Effector memory CD4-positive, alpha-beta T cell (primary cell): ENCODE measurements at places on chromosomes 6 and 20.

- H3K27ac ChIP-seq = no peak overlapping the region
- H3K4me3 ChIP-seq = no peak overlapping the region
- no peaks in the 10 kb centered on the region for H3K4me1 ChIP-seq
- no peak for DNase-seq
- no peaks in the 10 kb centered on the region for H3K36me3 ChIP-seq
- no peaks in the 10 kb centered on the region for H3K27me3 ChIP-seq
Observed at GRCh38 chr20:13930281-13930680, 60.1 kb downstream of the SEL1L2 start.

GRCh38 chr20:51036827-51037531 is 14.1 kb upstream of the KCNG1 start:
- peaks cover 4% of the 10 kb centered on the region for H3K27me3 ChIP-seq
- no peak overlapping the region for H3K27ac ChIP-seq
- no peak overlapping the region for H3K4me3 ChIP-seq

- H3K27me3 ChIP-seq = no peaks in the 10 kb centered on the region
- no peak overlapping the region for H3K27ac ChIP-seq
- no peak for DNase-seq
- H3K4me1 ChIP-seq = no peaks in the 10 kb centered on the region
Observed at GRCh38 chr6:98641949-98642719, 192.2 kb upstream of the POU3F2 start.

- no peak overlapping the region for H3K4me3 ChIP-seq
- no peak for DNase-seq
- no peaks in the 10 kb centered on the region for H3K36me3 ChIP-seq
- no peaks in the 10 kb centered on the region for H3K27me3 ChIP-seq
- H3K4me1 ChIP-seq = peaks cover 11% of the 10 kb centered on the region
- no peak overlapping the region for H3K27ac ChIP-seq
Observed at GRCh38 chr6:16681260-16681873, 79.9 kb downstream of the ATXN1 start.

DNA sequence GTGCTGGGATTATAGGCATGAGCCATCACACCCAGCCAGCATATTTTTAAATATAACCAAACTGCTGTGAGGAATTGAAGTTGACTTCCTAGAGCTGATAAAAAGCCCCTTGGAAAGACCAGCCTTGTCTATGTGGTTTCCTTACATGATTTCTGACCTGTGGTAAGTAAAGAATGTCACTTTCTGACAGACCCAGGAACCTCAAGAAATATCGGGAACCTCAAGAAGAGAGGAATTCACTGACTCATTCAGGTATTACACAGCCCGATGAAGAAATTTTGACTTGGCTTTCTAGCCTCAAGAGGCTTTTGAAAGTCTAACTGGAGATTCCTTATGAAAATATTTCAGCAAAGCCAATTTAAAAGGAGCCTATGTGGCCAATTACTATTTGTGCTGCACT is 71.8 kb downstream of the FOXF2 start:
- peaks cover 3% of the 10 kb centered on the region for H3K27me3 ChIP-seq
- DNase-seq = no peak
- H3K27ac ChIP-seq = no peak overlapping the region
- no peak overlapping the region for H3K4me3 ChIP-seq

DNA sequence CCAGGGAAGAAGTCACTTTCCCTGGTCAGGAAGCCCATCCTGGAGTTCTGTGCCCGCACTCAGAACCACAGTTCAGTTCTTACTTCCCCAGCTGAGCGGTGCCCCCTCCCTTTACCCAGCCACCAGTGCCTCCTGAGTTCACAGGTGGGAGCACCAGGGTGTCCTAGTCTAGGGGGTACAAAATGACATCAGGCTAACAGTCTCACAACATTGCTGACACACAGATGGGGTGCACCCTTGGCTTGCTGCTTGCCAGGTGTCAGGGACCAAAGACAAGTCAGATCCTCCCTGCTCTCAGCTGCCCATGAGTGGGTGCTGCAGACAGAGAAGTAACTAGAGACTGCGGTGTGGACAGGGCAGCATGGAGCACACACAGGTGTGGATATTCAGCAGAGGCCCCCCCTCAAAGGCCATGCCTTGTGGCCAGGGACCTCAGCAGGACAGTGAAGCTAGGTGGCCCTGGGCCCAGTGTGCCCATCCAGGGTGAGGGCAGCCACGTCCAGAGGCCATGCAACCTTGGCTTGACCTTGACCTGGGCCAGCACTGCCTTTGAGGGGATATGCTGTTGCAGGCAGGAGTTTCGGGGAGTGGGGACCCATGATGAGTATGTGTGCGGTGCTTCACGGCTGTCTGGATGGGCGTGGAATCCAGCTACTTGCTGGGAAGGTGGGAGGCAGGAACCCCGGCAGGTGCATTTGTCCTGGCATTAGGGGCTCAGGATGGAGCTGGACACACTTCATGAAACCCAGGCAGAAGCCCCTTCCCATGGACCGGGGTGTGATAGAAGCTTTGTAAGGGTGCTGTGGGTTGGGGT is 110.4 kb upstream of the FRMD1 start:
- no peaks in the 10 kb centered on the region for H3K4me1 ChIP-seq
- no peak overlapping the region for H3K27ac ChIP-seq
- no peak for DNase-seq
- no peaks in the 10 kb centered on the region for H3K36me3 ChIP-seq
- H3K4me3 ChIP-seq = no peak overlapping the region

GRCh38 chr6:132115714-132116366 is 164.7 kb upstream of the CCN2 start:
- no peaks in the 10 kb centered on the region for H3K4me1 ChIP-seq
- H3K27me3 ChIP-seq = no peaks in the 10 kb centered on the region
- DNase-seq = no peak
- H3K4me3 ChIP-seq = no peak overlapping the region

- no peak overlapping the region for H3K27ac ChIP-seq
- H3K4me1 ChIP-seq = no peaks in the 10 kb centered on the region
- H3K36me3 ChIP-seq = no peaks in the 10 kb centered on the region
Observed at GRCh38 chr6:126539022-126539421, 199.1 kb downstream of the CENPW start.

DNA sequence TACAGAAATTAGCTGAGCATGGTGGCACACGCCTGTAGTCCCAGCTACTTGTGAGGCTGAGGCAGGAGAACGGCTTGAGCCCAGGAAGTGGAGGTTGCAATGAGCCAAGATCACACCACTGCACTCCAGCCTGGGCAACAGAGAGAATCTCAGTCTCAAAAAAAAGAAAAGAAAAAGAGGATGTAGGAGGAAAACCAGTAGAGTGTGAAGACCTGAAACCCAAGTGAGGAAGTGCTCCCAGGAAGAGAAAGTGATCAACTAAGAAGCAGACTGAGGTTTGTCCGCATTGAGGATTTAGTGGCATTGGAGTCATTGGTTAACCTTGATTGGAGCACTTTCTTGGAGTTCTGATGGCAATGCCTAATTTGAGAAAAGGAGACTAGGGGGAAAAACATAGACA is 20.6 kb upstream of the TASP1 start:
- DNase-seq = no peak
- H3K4me1 ChIP-seq = no peaks in the 10 kb centered on the region
- H3K27ac ChIP-seq = no peak overlapping the region
